Kasumi-1 (cell line): ENCODE measurements at places on chromosomes 4 and X.

DNA sequence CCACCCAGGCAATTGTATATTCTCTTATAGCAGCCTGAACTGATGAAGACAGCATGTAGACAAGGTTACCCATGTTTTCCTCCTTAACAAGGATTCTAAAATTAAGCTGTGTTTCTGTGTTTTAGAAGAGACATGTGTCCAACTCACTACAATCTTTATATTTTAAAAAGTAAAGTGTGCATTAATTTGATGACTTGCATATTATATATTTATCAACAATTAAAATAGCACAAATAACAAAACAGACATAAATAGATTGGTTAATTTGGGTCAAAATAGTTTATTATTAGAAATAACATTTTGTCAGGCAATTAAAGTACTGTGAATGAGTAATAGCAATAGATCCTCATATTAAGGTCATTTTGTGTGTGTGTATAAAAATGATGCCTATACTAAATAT lies 357.1 kb downstream of the PDGFC start:
- no peak for DNase-seq

DNA sequence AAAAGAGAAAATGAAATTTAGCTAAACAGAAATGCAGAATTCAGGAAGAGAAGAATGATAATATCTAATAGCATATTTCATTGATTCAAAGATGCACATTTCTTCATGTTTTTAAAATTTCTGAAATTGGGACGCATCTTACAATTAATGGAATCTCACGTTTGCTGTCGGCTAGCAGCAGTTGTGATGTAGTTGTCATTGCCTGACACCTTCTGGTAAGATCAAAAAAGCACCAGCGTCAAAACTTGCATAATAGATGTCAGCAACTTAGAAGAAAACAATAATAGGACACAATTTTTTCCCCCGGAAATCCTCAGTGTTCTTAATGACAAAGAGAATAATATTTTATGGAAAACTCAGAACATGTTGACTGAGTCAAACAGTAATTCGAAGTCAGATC lies 29.8 kb upstream of the SLC7A3 start:
- DNase-seq = peak; percentile 4

DNA sequence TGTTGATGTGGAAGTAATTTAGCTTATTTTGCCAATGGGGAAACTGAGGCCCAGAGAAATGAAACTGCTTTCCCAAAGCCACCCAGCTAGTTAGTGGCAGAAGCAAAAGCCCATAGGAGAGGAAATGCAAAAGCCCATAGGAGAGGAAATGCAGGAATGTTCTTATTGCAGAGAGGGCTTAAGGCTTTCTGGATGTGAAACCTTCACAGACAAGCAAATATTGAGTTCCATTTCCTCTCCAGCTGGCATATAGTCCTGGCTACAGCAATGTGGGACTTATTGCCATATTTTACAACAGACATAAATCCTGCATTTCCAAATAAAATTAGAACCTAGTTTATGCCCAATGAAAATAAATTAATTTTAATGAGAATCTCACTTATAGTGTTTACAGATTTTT lies 69.7 kb downstream of the TMEM154 start:
- DNase-seq = no peak

DNA sequence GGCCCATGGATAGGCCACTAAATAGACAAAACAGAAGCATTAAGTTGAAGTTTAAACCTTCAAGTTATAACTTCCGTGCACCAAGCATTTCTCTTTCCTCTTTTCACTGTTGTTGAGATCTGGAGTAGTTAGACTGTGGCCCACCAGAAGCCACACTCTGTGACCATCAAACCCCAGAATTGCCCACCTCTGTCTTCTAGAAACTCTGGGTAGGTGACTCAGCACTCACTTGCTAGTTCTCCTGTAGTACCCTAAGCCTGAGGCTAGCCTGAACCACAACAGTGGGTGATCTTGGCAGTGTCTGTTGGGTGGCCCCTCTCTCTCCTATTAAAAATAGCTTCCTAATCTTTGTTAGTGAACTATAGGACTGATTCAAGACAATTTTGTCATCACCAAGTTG lies 24.6 kb upstream of the CD40LG start:
- DNase-seq = no peak

DNA sequence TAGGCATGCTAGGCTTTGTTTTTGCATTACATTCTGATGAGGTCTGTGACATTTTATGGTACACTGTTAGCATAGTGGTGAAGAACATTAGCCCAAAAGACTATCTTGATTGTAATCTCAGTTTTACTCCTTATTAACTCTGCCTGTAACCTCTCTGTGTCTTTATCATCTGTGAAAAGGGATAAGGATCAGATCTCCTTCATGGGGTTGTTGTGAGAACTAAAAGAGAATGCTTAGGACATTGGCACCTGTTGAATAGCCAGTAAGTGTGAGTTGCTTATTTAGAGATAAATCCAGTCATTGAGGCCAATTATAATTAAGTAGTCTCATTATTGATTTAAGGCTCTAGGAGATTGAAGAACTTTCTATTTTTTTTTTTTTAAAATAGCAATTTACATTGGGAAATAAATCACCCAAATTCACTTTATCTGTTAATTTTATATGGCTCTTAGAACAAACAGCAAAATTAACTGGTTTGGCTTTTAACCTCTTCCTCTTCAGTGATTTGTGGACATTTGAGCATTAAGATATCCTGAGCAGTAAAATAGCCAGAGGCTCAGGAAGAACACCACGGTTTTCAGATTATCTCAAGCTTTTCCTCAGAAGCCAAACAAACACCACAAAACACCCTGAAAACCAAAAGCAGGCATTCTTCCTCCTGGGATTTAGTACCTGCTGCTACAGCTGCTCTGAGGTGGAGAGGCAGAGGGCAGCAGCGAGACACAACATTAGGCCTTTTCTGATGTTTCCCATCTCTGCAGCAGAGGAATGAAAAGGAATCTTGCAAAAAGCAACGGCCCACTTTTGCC lies 192.9 kb downstream of the ARHGAP10 start:
- peak; percentile 38 for DNase-seq

- peak; percentile 17 for DNase-seq
Measured at GRCh38 chr4:151530783-151531182, 121.8 kb downstream of the FHIP1A start.

- no peak for DNase-seq
Measured at GRCh38 chrX:24696294-24696693, 2.6 kb downstream of the POLA1 start.

DNA sequence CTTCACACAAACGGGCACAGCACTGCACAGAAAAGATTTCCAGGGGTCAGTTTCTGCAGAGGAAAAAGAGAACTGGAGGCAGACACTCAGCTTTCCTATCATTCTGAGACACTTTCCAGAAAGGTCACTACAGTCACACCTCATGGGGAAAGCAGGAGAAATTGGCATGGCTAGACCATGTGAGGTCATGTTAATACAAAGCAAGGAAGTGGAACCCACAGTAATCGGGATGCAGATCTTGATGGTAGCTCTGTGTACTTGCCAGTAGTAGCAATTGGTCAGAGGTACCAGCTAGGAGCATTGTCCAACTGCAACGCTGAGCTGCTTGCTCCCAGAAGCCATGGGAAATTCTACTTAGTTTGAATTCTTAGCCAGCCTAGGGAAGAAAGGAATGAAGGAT lies 255.3 kb upstream of the PCDH10 start:
- DNase-seq = no peak

GRCh38 chr4:13539619-13540445 lies 4.5 kb downstream of the NKX3-2 start:
- DNase-seq = no peak

DNA sequence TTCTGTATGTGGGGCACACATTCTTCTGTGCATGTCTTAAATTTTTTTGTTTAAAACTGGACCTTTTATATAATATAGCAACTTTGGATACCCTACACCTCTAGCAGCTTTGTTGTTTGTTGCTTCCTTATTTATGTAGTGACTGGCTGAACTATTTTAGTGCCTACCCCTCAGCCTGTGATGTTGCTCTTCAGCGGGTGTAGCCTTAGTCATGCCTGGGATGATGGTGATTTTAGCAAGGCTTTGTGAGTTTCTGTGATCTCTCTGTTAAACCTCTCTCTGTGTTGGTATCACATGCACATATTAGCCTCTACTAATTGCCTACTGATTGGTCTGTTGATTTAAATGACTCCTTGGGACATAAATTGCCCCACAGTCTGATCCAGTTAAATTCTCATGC lies 22.8 kb downstream of the USP9X start:
- no peak for DNase-seq

- DNase-seq = no peak
Measured at GRCh38 chrX:96579252-96579651, 105.4 kb upstream of the DIAPH2 start.

- DNase-seq = no peak
Measured at GRCh38 chr4:10118048-10119004, 1.7 kb upstream of the WDR1 start.

- no peak for DNase-seq
Measured at GRCh38 chrX:47156611-47157520, 11.8 kb downstream of the RBM10 start.

DNA sequence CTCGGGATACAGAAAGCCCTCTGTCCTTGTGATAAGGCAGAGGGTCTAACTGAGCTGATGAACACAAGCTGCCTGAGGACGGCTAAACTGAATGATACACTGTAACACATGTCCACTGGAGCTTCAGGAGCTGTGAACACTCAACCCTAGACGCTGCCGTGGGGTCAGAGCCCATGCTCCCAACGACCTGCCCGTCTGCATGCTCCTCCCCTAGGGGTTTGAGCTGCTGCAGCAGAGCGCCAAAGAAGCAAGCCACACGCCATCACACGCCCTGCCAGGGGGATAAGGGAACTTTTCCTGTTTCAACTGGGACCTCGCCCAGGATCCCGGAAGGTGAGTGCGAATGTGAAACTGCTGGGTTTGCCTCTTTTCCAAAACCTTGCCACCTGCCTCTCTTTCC lies 361.8 kb downstream of the FAT4 start:
- DNase-seq = no peak

- DNase-seq = no peak
Measured at GRCh38 chrX:150450519-150451177, 87.5 kb downstream of the MAMLD1 start.

DNA sequence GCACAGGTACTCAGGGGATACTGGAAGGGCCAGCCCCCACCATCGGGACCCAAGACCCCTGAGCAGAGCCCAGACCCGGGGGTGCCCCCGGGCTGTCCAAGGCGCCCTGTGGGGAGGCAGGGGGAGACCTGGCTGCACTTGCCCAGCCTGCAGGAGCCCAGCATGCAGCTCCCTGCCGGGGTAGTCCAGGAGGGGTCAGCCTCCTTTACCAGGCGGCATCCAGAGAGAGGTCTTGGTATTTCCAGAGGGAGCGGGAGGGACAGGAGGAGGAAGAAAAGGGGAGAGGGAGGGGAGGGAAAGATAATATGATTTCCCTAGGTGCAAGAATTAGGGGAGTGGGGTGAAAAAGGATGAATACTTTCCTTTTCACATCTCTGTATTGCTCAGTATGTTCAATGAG lies 97.5 kb downstream of the ABLIM2 start:
- no peak for DNase-seq

DNA sequence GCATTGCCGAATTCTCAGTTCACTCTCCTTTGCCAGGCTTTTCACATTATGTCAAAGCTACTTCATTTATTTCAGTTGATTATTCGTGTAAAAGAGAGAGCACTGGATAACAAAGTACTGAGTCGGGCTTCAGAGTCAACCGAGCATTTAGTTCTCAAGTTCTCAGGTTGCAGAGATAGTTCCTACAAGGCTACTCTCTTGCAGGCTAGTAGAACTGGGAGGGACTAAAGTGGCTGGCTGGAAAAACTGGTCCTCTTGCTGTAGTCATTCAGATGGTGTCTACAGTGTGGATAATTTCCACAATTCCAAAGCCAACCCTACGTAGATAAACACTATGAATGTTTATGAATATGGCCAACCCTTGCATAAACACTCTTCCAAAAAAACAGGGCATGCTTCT lies 4.6 kb upstream of the CCNG2 start:
- no peak for DNase-seq

GRCh38 chr4:183286590-183287308 lies 33.3 kb downstream of the CLDN22 start:
- no peak for DNase-seq

GRCh38 chrX:133645977-133646718 lies 230.9 kb upstream of the GPC4 start:
- DNase-seq = peak; percentile 19

DNA sequence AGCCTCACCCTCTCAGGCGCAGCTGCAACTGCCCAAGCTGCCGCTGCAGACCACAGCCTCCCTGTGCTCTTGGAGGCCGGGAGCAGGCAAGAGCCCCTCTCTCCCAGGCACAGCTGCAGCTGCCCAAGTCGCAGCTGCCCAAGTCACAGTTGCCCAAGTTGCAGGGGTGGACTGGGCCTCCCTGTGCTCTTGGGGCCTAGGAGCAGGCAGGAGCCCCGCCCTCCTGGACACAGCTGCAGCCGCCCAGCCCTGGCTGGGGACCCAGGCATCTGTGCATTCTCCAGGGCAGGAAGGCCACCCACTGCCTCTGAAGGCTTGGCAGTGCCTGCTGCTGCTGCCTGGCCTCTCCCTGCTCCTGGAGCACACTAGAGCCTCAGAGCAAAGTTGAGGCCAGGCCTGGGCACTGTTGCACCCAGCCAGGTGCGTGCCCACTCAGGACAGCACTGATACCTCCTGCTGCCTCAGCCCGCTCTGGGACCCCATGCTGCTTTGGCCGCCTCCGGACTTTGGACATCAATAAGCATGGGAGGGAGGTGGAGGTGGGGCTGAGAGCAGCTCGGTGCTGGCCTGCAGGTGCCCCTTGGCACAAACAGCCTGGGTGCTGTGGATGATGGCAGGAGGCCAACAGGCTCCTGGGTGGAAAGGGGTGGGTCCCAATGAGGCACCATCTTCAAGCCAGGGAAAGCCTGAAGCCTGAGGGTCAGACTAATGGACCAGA lies 247.5 kb downstream of the PDGFC start:
- no peak for DNase-seq

GRCh38 chr4:15925830-15926229 lies 12.7 kb downstream of the FGFBP1 start:
- no peak for DNase-seq

GRCh38 chr4:3613967-3614730 lies 81.9 kb upstream of the LRPAP1 start:
- DNase-seq = no peak

- no peak for DNase-seq
Measured at GRCh38 chrX:39212456-39212855, 411.2 kb downstream of the MID1IP1 start.

DNA sequence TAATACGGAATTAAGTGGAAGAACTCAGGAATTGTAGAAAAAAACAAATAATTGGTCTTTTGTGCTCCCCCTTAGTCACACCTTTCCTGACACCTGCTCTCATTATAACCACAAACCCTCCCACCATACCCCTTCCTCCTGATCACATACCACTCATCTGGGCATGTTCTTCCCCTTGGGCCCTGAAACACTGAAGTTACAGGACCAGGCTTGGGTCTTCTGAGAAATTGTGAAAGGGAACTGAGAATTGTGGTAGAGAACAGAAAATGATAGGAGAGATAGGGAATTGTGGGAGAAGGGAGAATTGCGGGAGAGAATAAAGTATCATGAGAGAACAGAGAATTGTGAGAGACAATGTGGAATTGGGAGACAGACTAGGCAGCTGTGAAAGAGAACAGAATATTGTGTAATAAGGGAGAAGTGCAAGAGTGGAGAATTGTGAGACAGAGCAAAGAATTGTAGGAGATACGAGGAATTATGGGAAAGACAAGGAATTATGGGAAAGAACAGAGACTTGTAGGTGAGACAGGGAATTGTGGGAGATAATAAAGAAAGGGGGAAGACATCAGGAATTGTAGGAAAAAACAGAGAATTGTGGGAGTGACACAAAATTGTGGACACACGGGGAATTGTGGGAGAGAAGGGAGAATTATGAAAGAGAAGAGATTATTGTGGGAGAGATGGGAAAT lies 2.7 kb upstream of the HCCS start:
- no peak for DNase-seq

GRCh38 chr4:102196221-102196620 lies 149.1 kb downstream of the SLC39A8 start:
- peak; percentile 69 for DNase-seq
